Activated CD8-positive, alpha-beta T cell treated with anti-CD3 and anti-CD28 coated beads for 36 hours (primary cell): ENCODE measurements at places on chromosomes 4 and X. TPM values are rescaled to one million over a fixed set of nuclear protein-coding genes. Genes with fewer than 3 reads are reported as not detected.
A peak's percentile ranks its signal among the peaks of the same experiment; 100 is the strongest.

- H3K36me3 ChIP-seq = no peaks in the 10 kb centered on the region
- DNase-seq = no peak
- peaks cover 2% of the 10 kb centered on the region for H3K27me3 ChIP-seq
- H3K4me3 ChIP-seq = no peak overlapping the region
- H3K4me1 ChIP-seq = no peaks in the 10 kb centered on the region
- no peak overlapping the region for H3K27ac ChIP-seq
Measured at GRCh38 chr4:6236816-6237390, 32.7 kb upstream of the WFS1 start.

DNA sequence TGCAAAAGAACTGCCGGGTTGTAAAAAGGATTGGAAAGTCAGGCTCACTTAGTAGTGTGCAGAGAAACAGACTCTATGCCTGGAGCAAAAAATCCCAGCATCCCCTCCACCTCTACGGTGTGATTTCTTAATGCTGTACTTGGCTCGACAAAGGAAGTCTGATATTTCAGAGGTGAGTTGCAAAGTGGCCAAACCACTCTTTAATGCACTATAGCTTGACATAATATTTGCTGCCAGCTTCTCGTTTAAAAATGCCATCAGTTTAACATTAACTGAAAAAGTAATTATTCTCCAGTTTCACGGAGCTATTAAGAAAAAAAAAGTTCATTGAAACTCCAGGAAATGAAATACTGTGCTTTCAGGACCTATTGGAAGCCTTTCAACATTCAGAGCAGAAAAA is 448.3 kb upstream of the ZFP42 start:
- DNase-seq = no peak
- no peak overlapping the region for H3K27ac ChIP-seq
- no peaks in the 10 kb centered on the region for H3K4me1 ChIP-seq
- H3K4me3 ChIP-seq = no peak overlapping the region

- no peak for DNase-seq
- no peaks in the 10 kb centered on the region for H3K4me1 ChIP-seq
- no peaks in the 10 kb centered on the region for H3K36me3 ChIP-seq
- no peak overlapping the region for H3K27ac ChIP-seq
Measured at GRCh38 chrX:99242001-99242400, 1168.1 kb downstream of the PCDH19 start.

GRCh38 chr4:61604054-61604453 is 403.9 kb downstream of the ADGRL3 start:
- no peaks in the 10 kb centered on the region for H3K27me3 ChIP-seq
- no peak overlapping the region for H3K27ac ChIP-seq
- H3K4me3 ChIP-seq = no peak overlapping the region

GRCh38 chr4:176641237-176641636 is 151.5 kb downstream of the VEGFC start:
- no peaks in the 10 kb centered on the region for H3K4me1 ChIP-seq
- H3K27ac ChIP-seq = no peak overlapping the region
- no peak for DNase-seq
- no peaks in the 10 kb centered on the region for H3K36me3 ChIP-seq

DNA sequence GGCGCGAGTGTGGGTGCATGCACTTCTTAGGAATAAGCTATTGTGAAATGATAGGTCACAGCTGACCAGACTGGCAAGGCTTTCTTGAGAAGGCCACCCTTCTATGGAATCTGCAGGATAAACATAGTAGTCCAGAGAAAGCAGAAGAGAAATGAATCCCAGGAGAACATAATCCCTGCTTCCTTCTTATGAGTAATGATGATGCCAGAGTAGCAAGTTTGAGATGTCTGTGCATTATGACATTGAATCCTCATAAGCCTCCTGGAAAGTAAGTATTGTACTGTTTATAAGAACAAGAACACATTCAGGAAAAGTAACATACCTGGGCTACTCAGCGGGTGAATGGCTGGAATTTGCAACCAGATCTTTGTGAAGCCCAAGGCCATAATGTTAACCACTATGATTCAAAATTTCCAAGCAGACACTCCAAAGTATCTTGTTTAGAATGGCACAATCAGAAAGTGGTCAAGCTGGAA is 272.1 kb upstream of the HS3ST1 start:
- no peaks in the 10 kb centered on the region for H3K4me1 ChIP-seq
- DNase-seq = no peak
- H3K27me3 ChIP-seq = no peaks in the 10 kb centered on the region
- H3K27ac ChIP-seq = no peak overlapping the region

The WWC2 gene
- 1.9 TPM for total RNA-seq

- no peak overlapping the region for H3K4me3 ChIP-seq
- H3K27ac ChIP-seq = no peak overlapping the region
- no peaks in the 10 kb centered on the region for H3K36me3 ChIP-seq
Measured at GRCh38 chr4:142497606-142498005, 348.5 kb downstream of the INPP4B start.

DNA sequence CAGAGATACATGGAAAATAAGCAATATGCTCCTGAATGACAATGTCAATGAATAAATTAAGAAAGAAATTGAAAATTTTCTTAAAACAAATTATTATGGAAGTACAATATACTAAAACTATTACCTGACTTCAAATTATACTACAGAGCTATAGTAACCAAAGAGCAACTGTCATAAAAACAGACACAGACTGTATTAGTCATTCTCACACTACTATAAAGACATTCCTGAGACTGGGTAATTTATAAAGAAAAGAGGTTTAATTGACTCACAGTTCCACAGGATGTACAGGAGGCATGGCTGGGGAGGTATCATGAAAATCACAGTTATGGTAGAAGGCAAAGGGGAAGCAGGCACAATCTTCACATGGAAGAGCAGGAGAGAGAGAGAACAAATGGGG is 60.0 kb upstream of the CYSLTR1 start:
- no peak for DNase-seq
- H3K4me1 ChIP-seq = no peaks in the 10 kb centered on the region
- H3K4me3 ChIP-seq = no peak overlapping the region

DNA sequence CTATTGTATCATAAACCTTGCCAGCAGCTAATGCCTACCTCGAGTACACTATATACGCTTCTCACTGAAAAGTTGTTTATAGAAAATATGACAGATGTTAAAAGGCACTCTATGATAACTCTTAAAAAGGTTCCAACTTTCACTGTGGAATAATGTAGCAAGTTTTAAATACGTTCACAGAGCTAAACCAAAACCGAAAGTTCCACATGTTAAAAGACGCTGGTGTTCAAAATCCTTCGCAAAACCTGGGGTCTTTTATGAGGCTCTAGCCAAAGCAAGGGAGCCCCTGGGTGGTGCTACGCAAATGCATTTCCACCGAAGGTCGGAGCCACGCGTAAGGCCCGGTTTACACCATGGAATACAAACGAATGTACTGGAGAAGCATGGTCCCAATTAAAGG is 103.7 kb upstream of the TENM3 start:
- no peak for DNase-seq
- peaks cover 56% of the 10 kb centered on the region for H3K27me3 ChIP-seq
- no peak overlapping the region for H3K4me3 ChIP-seq

The HPSE gene
- total RNA-seq = 6.0 TPM

- H3K4me3 ChIP-seq = no peak overlapping the region
- no peaks in the 10 kb centered on the region for H3K36me3 ChIP-seq
Measured at GRCh38 chr4:25873632-25874129, 10.9 kb upstream of the SEL1L3 start.

GRCh38 chrX:96430756-96431455 is 253.7 kb upstream of the DIAPH2 start:
- no peaks in the 10 kb centered on the region for H3K36me3 ChIP-seq
- no peaks in the 10 kb centered on the region for H3K4me1 ChIP-seq
- no peaks in the 10 kb centered on the region for H3K27me3 ChIP-seq
- no peak overlapping the region for H3K27ac ChIP-seq
- H3K4me3 ChIP-seq = no peak overlapping the region

GRCh38 chrX:138711399-138712347 is at the start of gene FGF13:
Gene FGF13 (minus strand): TSS chrX:138711717. CDS start chrX:138711003, 714 bp downstream.
- H3K4me3 ChIP-seq = no peak within 1 kb of the TSS
- no peaks in the 10 kb centered on the region for H3K36me3 ChIP-seq
- H3K4me1 ChIP-seq = no peaks in the 10 kb centered on the region
- H3K27me3 ChIP-seq = peaks cover 24% of the 10 kb centered on the region
- DNase-seq = peak; percentile 3

GRCh38 chrX:63784902-63785707 is at the start of gene ARHGEF9:
Gene ARHGEF9 (minus strand): TSS chrX:63785214. CDS start chrX:63785145, 69 bp downstream.
- H3K36me3 ChIP-seq = no peaks in the 10 kb centered on the region
- peak within 1 kb of the TSS; percentile 30 for H3K4me3 ChIP-seq
- no peak within 1 kb of the TSS for H3K27ac ChIP-seq
- peak; percentile 3 for DNase-seq

- peaks cover 46% of the 10 kb centered on the region for H3K36me3 ChIP-seq
- H3K4me3 ChIP-seq = no peak overlapping the region
- H3K27ac ChIP-seq = peak overlapping the region; percentile 5
- DNase-seq = no peak
Measured at GRCh38 chr4:1334579-1334895, 12.5 kb upstream of the UVSSA start.

The GUCY1B1 gene
- total RNA-seq = 0.16 TPM

GRCh38 chrX:14398725-14399124 is 130.6 kb upstream of the GLRA2 start:
- H3K4me3 ChIP-seq = no peak overlapping the region
- DNase-seq = no peak

DNA sequence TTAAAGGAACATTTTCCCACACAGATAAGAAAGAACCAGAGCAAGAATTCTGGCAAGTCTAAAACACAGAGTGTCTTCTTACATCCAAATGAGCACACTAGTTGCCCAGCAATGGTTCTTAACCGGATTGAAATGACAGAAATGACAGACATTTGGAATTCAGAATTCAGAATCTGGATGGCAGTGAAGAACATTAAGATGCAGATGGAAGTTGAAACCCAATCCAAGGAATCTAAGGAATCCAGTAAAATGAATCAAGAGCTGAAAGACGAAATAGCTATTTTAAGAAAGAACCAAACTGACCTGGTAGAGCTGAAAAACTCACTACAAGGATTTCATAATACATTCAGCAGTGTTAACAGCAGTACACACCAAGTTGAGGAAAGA is 21.5 kb downstream of the ANAPC10 start:
- H3K4me1 ChIP-seq = peaks cover 29% of the 10 kb centered on the region
- DNase-seq = no peak
- H3K4me3 ChIP-seq = no peak overlapping the region
- peaks cover 44% of the 10 kb centered on the region for H3K36me3 ChIP-seq
- peak overlapping the region; percentile 64 for H3K27ac ChIP-seq

The ATP1B4 gene
- total RNA-seq = not detected

DNA sequence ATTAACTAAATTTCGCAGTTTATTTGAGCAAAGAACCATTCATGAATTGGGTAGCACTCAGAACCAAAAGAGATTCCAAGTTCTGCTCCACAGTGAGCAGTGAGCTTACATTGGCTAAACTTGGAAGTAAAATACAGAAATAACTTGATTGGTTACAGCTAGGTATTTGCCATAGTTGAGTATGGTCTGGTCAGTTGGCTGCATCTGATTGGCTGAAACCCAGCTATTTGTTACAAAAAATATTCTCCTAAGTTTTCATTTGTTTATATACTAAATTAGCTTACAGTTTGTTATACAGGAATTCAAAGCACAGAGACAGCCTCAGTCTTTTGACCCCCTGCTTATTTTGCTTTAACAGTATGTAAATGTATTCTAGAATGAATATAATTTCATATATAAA is 215.1 kb downstream of the RELL1 start:
- H3K4me1 ChIP-seq = no peaks in the 10 kb centered on the region
- DNase-seq = no peak
- H3K27ac ChIP-seq = no peak overlapping the region
- H3K4me3 ChIP-seq = no peak overlapping the region
- H3K27me3 ChIP-seq = peaks cover 15% of the 10 kb centered on the region

- H3K27me3 ChIP-seq = no peaks in the 10 kb centered on the region
- H3K27ac ChIP-seq = no peak overlapping the region
- no peaks in the 10 kb centered on the region for H3K4me1 ChIP-seq
- DNase-seq = no peak
- H3K4me3 ChIP-seq = no peak overlapping the region
- H3K36me3 ChIP-seq = no peaks in the 10 kb centered on the region
Measured at GRCh38 chrX:129593137-129593536, 53.1 kb downstream of the OCRL start.

- H3K36me3 ChIP-seq = no peaks in the 10 kb centered on the region
- no peak overlapping the region for H3K27ac ChIP-seq
- H3K4me1 ChIP-seq = no peaks in the 10 kb centered on the region
- H3K27me3 ChIP-seq = no peaks in the 10 kb centered on the region
- DNase-seq = no peak
- H3K4me3 ChIP-seq = no peak overlapping the region
Measured at GRCh38 chr4:75189711-75190335, 256.9 kb downstream of the PARM1 start.

DNA sequence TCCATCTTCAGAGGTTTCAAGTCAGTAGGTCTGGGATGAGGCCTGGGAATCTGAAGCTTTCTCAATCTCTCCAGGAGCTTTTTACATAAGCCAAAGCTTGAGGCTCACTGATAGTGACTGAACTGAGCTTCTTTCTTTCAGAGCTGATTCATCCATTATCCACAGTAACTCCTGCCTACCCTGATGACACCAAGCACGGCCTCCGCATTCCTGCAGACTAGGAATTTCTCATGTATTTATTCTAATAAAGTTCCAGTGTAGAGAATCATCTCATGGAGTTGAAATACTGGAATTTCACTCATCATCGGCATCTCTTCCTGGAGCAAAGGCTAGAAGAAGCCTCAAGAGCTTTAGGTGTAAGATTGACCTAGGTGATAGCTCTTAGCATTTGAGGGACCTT is 12.1 kb upstream of the DCTD start:
- no peak overlapping the region for H3K4me3 ChIP-seq
- no peaks in the 10 kb centered on the region for H3K36me3 ChIP-seq
- no peaks in the 10 kb centered on the region for H3K4me1 ChIP-seq
- H3K27me3 ChIP-seq = peaks cover 6% of the 10 kb centered on the region
- DNase-seq = no peak

GRCh38 chr4:40502934-40503333 is 126.7 kb downstream of the RBM47 start:
- peak overlapping the region; percentile 70 for H3K27ac ChIP-seq
- peak; percentile 14 for DNase-seq
- H3K27me3 ChIP-seq = no peaks in the 10 kb centered on the region
- H3K36me3 ChIP-seq = no peaks in the 10 kb centered on the region
- H3K4me3 ChIP-seq = no peak overlapping the region

- no peak overlapping the region for H3K4me3 ChIP-seq
- peaks cover 38% of the 10 kb centered on the region for H3K4me1 ChIP-seq
- H3K27ac ChIP-seq = no peak overlapping the region
- H3K36me3 ChIP-seq = peaks cover 3% of the 10 kb centered on the region
- DNase-seq = no peak
Measured at GRCh38 chrX:79140731-79141130, 3.8 kb upstream of the GPR174 start.

The RASL11B gene
- total RNA-seq = 0.34 TPM

- H3K27ac ChIP-seq = no peak overlapping the region
- no peak overlapping the region for H3K4me3 ChIP-seq
- H3K36me3 ChIP-seq = no peaks in the 10 kb centered on the region
- H3K4me1 ChIP-seq = no peaks in the 10 kb centered on the region
- no peak for DNase-seq
- H3K27me3 ChIP-seq = no peaks in the 10 kb centered on the region
Measured at GRCh38 chr4:31190671-31191070, 470.5 kb downstream of the PCDH7 start.

The GDPD2 gene
- not detected for total RNA-seq

GRCh38 chr4:57037982-57038604 is 59.4 kb downstream of the POLR2B start:
- H3K36me3 ChIP-seq = no peaks in the 10 kb centered on the region
- peak; percentile 49 for DNase-seq
- H3K4me1 ChIP-seq = no peaks in the 10 kb centered on the region
- H3K27ac ChIP-seq = no peak overlapping the region
- peaks cover 11% of the 10 kb centered on the region for H3K27me3 ChIP-seq

The CCSER1 gene
- not detected for total RNA-seq

The IQSEC2 gene
- total RNA-seq = 0.05 TPM
